Stimulated activated CD8-positive, alpha-beta memory T cell treated with anti-CD3 and anti-CD28 coated beads, Interleukin-4, amount 100 ng/mL, for 1 hour (primary cell): ENCODE measurements at places on chromosomes 1 and 21.

GRCh38 chr1:165383599-165384405, 27.3 kb upstream of the LMX1A start:
- DNase-seq: no peak

GRCh38 chr21:45219517-45219916, 68.2 kb downstream of the POFUT2 start:
- DNase-seq: no peak

DNA sequence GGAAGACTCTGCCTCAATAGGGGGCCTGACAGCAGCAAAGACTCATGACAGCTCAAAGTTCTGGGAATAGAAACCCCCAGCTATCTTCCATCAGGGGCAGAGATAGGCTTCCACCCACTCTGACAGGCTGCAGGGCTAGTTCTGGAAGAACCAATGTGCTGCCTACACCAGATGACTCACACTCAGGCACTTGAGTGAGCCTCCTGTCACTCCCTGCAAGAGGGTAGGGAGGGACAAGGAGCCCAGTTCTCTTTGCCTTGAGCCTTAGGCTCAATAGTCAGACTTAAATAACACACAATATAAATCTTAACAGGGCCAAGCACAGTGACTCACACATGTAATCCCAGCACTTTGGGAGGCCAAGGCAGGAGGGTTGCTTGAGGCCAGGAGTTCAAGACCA, 386.4 kb downstream of the HHAT start:
- DNase-seq: no peak

DNA sequence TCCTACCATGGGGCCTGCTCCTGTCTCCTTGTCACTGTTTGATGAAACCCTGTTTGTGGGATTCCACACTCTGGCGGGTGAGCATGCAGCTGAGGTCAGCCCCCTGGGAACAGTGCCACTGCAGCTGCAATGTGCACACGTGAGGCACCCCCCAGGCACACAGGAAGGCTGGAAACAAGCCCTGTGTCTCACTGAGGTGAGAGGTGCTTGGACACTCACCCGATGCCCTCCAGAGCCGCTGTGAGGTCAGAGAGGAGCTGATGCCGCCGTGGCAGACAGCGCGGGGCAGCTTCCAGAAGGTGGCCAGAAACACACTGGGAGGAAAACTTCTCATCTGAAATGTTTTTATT, 49.7 kb downstream of the SLX9 start:
- DNase-seq: no peak

GRCh38 chr1:218711884-218712674, 366.9 kb downstream of the TGFB2 start:
- DNase-seq: no peak

GRCh38 chr1:40363721-40364120, 9.8 kb upstream of the SMAP2 start:
- DNase-seq: no peak

DNA sequence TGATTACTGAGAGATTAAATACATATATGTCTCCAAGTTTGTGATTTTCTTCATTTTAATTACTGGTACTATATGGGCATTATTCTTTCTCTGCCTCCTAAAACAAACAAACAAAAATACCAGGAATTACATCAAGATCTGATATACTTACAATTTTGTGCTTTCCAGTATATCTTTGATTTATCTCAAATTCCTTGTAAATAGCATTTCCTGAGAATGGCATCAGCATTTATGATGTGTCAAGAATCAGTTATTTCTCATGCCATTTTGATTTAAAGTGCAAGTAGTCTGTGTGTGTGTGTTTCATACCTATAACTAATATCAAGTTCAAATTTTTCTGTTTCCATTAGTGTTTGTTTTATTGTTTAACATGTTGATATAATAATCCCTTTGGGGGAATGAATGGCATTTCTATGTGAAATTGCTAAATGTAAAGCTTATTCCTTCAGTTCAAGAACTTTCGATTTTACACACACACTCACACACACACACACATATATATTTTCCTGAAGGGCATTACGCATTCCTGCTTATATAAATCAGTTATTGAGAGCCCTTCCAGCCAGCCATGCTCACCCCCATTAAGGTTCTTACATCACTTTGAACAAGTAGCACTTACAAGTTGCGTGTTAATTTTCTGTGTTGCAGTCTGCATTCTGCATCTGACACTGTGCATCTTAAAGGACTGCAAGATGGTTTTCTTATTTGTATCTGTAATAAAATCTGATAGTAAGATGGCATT, 102.7 kb downstream of the NEK7 start:
- no peak for DNase-seq

GRCh38 chr1:219188331-219188803, 14.7 kb downstream of the LYPLAL1 start:
- DNase-seq: no peak
